ENCODE measurements at places on chromosomes 12 and 14.
A peak's percentile ranks its signal among the peaks of the same experiment; 100 is the strongest.

DNA sequence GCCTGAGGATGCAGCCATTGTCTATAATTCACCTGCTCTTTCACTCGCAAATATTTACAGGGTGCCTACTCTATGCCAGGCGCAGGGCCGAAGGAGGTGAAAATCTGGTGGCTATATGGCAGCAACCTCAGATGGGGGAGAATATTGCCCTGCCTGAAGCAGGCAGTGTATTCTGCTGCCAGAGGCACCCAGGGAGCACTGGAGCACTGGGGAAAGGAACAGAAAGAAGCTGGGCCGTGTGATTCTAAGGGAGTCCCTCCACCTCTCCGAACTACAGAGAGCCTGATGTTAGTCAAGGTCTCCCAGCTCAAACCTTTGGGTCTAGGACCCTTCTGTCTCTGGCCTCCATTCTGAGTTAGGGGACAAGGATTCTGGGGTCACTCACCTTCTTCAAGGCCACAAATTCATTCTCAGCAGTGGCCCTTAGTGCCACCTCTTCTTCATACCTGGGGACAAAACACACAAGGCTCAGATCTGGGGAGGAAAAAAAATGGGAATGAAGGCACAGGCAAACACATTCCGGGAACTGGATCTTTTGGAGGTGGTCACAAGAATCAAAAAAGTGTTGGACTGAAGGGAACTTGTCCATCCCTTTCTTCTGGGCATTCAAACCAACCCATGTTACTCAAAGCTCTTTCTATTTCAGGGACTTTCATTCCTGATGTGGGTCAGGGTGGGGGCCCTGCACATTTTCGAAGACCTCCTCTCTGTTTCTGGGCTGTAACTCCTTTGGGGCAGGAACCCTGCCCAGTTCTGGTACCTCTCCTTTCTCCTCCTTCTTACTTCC, 19.3 kb upstream of the KRT86 start:
- DNase-seq, result no peak

DNA sequence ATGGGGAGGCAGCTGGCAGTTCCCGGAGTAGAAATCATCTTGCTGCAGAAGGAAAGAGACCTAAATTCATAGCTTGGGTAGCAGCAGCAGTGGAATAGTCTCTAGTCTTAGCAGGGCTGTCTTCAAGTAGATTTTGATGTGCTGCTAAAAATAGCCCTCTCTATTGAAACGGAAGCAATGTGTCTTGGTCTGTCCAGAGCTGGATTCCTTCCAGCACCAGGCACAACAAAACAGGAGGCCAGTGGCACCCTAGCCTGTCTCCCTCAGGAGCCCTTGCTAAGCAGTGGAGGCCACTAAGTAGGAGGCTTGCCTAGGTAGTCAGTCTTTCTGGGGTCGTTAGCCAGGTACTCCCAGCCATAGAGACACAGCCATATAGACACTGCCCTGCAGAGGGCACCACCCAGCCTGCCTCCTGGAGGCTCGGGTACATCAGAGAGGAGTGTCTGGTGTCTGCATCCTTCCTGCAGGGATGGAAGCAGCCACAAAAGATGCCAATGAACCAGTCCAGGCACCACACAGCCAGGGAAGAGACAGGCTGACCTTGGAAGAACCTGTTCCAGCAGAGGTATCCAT, 97.5 kb downstream of the CRACR2A start:
- DNase-seq, result peak; percentile 22

DNA sequence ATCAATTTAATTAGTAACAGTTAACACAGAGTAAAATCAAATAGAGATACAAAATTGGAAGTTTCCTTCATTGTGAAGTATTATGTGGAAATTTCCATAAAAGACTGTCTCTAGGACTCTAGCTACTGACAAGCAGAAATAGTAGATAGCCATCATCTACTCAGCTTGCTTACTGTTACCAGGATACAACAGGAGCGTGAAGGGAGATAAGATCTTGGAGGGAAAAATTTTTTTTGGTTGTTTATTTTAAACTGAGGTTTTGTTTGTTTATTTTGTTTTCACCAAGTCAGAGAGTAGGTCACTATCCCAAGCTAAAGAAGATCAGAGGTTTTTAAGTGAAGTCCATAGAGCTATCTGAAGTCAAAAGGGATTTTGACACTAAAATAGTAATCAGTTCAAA, 861.3 kb upstream of the MGAT4C start:
- DNase-seq, result no peak

- DNase-seq, result no peak
Measured at GRCh38 chr12:130860311-130860710, 11.6 kb upstream of the RAN start.

- no peak for DNase-seq
Measured at GRCh38 chr12:19546027-19546426, 106.7 kb downstream of the AEBP2 start.

- no peak for DNase-seq
Measured at GRCh38 chr12:127284870-127285431, 982.0 kb upstream of the TMEM132C start.

Data from NB4 (cell line).